OCI-LY7 (cell line): ENCODE measurements at places on chromosomes 6 and 20. TPM values are rescaled to one million over a fixed set of nuclear protein-coding genes. Genes with fewer than 3 reads are reported as not detected.

- DNase-seq = no peak
Observed at GRCh38 chr6:54289426-54289825, 18.8 kb upstream of the TINAG start.

GRCh38 chr6:151647976-151648639 is 154.3 kb downstream of the CCDC170 start:
- peak; percentile 25 for DNase-seq

- DNase-seq = no peak
Observed at GRCh38 chr20:53130795-53131194, 158.6 kb downstream of the TSHZ2 start.

GRCh38 chr6:1786455-1787453 is 177.0 kb downstream of the FOXC1 start:
- no peak for DNase-seq

DNA sequence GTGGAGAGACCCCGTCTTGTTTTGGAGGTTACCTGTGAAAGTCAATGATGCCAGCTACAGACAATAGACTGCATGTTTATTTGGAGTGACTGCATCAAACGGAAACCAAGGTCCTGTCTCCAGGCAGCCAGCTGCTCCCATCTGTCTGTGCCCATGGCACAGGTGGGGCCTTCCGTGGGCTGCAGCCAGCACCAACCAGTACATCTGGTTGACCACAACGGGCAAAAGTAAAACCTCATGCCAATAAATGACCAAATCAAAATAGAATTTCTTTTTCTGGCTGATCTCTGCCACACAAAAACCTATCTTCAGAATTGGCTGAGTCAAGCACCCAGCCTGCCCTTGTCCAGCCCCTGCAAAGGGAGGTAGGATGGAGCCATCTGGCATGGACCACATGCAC is 33.5 kb downstream of the DLL1 start:
- DNase-seq = no peak

DNA sequence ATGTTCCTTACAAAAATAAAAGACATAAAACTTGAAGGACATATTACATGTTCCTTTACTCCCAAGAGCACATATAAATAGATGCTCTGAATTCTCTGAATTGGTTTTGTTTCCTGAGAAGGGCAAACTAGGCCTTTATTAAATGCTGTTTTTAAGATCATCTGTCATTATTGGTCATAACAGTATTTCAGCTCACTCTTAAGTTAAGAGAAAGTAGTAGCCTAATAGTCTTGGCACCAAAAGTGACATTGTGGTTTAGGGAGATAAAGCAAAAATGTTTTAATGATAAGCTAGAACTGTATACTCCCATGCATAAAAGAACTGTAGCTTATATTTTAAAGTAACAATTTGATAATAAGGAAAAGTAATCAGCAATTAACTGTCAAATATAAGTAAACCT is 361.1 kb upstream of the PTCHD4 start:
- DNase-seq = no peak

DNA sequence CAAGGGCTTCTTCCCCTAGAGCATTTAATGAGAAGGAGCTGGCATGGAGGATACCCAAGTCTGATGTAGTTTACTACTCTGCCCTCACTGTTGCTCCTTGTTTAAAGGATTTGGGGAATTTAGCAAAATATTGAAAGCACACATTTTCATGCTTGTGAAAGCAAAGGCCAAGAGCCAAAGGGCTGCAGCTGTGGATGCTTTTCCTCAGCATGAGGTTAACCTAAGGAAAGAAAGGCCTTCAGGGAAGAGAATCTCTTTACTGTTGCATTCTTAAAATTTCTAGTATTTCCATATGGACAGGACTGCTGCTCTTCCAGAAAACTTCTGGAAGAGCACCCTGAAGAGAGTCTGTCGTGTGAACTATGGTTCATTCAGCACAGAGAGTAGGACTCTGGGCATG is 45.9 kb upstream of the SASH1 start:
- no peak for DNase-seq

GRCh38 chr6:82568290-82568993 is 204.8 kb downstream of the TPBG start:
- no peak for DNase-seq

DNA sequence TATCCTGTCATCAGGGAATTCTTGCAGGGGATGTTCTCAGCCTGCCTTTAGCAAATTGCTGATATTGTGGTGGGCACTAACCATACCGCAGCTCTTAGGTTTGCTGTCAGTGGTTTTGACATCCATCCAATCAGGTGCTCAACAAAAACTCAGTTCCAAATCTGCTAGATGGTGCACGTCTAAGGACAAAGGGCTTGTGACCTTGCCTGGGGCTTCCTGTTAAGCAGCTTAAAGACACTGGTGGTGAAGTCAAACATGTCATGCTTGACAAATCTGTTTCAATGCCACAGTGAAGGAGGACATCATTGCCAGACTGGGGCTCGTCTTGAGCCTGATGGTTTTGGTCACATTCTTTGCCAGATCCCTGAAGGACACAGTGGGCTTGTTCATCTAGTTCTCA is 179.8 kb upstream of the NOX3 start:
- peak; percentile 13 for DNase-seq

DNA sequence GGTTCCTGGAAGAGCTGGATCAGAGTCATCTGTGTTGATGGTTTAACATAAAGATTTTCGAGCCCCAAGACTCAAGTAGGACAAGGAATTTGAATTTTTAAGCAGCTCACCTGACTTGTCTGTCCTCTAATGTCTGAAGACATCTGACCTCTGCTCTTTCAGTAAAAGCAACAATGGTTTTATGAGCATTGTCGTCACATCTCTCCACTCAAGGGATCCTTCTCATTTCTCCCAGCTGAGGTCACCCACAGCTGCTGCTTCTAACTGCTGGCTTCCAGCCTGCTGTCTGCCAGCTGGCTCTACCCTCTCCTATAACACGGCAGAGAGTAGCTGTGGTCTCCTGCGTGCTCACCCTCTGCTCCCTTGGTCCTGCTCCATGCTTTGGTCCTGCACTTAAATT is 24.7 kb upstream of the HDAC2 start:
- DNase-seq = no peak

DNA sequence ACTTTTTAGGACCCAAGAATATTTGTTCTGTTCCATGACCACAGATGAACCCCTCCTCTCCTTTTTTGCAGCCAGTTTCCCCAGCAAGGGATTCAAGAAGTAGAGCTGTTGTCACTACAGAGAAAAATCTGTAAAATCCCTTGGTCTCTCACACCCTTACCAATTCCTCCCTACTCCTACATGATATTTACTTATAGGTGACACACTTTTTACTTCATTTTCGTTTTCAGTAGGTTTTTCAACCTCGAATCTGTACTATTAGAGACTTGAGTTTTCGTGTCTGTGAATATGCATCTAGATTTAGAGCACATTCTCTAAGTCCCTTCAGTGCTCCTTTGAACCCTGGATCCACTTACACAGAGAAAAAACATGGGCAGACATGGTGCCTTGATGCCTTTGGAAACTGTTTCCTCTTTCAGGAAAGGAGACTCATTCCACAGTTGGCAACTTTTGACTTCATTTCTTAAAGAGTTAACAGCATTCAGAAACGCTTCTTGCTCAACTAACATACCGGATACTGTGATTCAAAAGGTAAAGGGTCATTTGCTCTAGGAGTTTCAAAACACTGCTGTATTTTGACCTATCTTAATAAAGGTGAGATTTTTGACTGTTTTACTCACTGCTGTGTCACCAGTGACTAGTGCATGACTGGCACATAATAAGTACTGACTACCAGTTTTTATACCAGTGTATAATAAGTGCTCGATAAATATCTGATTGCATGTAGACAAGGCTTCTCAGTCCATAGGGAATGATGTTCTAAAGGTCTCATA is 50.6 kb downstream of the LAMA4 start:
- DNase-seq = no peak

DNA sequence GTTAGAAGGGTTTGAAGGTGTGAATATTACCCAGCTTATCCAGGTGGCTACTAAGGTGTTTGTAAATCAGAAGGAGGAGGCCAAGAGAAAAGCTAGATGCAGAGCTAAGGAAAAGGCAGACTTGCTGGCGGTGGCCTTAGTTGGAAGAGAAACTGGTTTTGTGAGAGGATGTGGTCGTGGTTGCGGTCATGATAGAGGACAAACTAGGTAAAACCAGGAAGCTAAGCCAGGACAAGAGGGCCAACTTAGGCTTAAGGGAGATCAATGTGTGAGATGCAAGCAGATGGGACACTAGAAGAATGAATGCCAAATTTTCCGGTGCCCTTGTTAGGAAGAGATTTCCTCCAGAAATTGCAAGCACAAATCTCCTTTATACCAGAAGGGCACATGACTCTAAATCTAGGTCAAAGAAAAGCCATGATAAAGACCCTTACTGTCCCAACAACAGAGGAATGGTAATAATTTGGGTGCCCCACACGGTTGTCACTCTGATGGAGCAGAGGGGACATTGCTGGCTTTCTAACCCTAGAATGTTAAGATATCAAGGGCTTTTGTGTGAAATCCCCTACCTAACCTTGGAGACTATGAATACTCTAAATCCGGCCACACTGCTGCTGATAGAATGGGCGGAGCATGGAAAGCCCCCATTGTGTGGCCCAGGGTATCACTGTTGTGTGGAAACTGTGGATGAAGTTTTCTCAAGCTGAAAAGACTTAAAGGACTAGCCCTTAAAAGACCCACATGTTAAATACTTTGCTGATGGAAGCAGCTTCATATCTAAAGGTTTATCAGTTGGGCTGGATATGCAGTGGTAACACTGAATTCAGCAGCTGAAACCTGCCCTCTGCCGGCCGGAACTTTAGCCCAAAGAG is 7.8 kb downstream of the IL22RA2 start:
- peak; percentile 79 for DNase-seq

DNA sequence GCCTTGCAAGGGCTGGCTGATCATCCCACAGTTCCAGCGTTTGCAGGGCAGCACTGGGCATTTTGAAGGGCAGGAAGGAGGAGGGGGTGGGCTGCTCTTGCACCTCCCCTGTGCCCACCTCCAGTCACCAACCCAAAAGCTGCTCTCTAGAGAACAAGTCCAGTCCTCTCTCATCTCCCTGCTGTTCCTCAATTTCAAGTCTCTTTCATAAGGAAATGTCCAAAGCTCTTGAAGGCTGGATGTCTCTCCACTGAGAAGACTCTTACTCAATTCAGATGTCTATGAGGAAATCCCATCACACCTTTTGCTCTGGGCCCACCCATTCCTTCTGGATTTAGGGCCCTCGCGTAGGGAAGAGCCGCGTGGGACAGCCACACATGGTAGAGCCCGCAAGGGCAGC is 31.7 kb downstream of the WRNIP1 start:
- no peak for DNase-seq

DNA sequence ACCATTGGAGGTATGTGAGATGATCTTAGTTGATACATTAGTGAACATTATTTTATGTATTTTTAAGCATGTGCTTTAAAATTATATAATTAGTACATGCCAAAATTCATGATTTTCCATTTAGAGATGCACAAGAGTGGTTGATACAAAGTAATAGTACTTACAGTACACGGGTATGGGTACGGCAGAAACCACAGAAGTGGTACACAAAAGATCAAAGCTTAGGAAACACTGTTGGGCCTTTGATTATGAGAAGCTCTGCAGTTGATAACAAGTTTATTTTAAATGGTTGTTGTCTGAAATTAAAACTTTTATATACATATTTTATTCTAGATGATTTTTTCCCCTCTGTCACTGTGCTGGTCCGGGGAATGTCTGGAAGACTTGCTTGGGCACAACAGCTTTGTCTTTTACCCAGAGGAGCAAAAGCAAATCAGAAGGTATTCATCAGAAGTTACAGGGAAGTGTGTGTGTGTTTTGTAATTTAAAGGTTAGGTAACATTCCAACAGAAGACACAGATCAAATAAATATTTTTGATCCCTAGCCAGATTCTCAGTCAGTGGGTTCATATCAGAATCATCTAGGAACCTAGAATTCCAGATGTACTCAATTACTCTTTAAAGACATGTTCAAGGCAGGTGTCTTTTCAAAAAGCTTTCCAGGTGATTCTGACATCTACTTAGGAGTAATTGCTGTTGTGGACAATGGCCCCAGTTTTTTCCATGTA is 32.5 kb upstream of the ADIG start:
- DNase-seq = no peak

DNA sequence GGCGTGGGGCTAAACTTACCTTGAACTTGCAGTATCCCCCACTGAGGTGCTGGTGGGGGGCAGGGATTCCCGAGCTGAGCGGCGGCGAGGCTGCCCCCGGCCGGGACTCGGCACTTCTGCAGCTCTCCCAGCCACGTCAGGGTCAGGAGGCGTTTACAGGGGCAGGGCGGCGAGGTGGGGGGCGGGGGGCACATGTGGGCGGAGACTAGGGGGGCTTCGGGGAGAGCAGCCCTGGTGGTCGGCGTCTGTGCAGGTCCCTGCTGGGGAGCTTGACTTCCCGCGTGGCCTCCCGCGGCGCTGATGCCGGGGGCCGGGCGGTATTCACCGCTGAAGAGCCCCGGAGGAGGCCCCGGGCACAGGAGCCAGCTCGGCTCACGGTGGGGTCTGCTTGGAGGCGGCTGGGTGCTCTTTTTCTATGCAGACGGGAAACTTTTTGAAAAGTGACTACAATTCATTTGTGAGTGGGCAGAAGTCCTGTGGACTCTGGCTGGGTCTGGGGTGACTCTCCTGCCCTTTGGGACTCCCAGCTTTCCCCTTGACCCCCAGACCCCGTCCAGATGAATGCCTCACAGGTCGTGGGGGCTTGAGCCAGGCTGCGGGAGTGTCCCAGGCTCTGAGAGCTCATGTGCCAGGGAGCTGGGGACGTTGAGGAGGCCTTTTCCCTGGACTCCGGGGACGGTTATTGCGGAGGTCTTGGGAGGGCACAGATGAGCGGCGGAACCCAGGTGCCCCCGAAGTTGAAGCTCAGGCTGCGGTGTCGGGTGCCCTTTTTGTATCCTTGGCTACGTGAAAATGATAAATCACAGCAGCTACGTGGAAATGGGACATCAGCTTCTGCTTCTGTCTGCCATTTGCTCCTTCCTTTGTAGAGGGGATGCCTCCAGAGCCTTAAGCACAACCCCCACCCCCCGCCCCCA is 75.9 kb upstream of the GATA5 start:
- DNase-seq = no peak

DNA sequence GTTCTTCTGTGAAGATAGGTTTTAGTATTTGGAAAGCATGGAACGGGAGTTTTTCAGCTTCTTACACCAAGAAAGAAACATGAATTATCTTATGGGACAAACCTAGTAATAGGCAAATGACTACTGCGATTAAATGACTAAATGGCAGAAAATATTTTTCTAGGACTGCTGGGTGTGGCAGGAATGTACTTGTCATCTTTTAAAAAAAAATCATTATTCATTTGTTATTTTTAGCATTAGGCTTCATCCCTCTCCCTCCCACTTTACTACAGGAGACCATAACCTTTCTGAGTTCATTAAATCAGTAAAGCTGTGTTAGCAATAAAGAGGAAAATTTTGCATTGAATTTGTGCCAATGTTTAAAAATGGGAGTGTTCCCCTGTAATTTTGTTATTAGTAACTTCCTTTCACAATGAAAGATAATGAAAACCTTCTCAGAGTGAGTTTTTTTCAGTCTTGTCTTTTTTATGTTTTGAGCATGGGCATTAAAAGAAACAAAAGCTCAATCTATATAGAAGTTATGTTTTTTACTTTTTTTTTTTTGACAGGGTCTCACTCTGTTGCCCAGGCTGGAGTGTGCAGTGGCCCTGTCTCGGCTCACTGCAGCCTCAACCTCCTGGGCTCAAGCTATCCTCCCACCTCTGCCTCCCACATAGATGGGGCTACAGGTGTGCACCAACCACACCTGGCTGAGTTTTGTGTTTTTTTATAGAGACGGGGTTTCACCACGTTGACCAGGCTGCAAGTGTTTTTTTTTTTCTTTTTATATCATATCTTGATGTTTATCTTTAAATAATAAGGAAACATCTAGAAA is 105.6 kb upstream of the CLDN20 start:
- peak; percentile 43 for DNase-seq

Gene FILIP1
- total RNA-seq = not detected in 2 replicates

- no peak for DNase-seq
Observed at GRCh38 chr20:10065154-10065833, 30.5 kb downstream of the ANKEF1 start.

- no peak for DNase-seq
Observed at GRCh38 chr6:34045771-34046170, 100.1 kb downstream of the GRM4 start.
